ENCODE measurements at places on chromosomes 5 and 9. TPM values are rescaled to one million over a fixed set of nuclear protein-coding genes. Genes with fewer than 3 reads are reported as not detected.

The DRD1 gene
- 0.01 TPM for polyA plus RNA-seq

- no peak overlapping the region for H3K4me3 ChIP-seq
- H3K27me3 ChIP-seq, result no peaks in the 10 kb centered on the region
- no peaks in the 10 kb centered on the region for H3K36me3 ChIP-seq
- H3K27ac ChIP-seq, result no peak overlapping the region
Observed at GRCh38 chr5:125528881-125529280, 782.4 kb upstream of the ZNF608 start.

DNA sequence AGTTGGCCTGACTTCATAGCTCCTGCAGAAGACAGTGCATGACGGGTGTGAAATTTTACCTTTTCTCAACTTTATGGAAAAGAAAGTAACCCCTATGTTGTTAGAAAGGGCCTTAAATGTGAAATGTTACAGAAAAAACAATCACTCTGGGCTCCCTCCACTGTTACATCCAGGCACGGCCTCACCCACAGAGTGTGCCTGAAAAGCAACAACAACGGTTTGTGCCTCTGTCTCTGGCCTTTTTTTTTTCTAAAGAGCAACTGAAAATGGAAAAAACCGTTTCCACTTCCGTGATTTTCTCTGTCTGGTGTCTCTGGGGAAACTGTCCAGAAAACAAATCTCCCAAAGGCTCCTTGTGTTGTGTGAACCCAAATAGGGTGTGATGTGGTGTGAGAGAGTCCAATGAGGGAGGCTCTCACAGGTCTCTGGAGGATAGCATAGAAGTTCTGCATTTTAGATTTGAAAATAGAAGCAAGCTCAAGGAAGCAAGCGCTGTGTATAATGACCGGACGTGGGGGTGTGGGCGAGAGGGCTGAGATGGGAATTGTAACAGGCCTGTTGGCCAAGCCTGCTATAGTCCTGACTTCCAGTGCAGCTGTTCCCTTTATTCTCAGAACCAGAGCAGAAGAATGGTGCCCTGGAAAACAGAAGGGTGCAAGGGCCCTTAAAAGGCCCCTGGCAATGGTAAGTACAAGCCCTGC is 221.8 kb upstream of the TUT7 start:
- no peaks in the 10 kb centered on the region for H3K27me3 ChIP-seq
- DNase-seq, result no peak
- H3K4me1 ChIP-seq, result peaks cover 8% of the 10 kb centered on the region
- H3K27ac ChIP-seq, result no peak overlapping the region
- H3K4me3 ChIP-seq, result no peak overlapping the region
- H3K36me3 ChIP-seq, result no peaks in the 10 kb centered on the region

GRCh38 chr9:75365196-75365595 is 276.9 kb downstream of the OSTF1 start:
- H3K27me3 ChIP-seq, result no peaks in the 10 kb centered on the region
- H3K27ac ChIP-seq, result no peak overlapping the region
- no peaks in the 10 kb centered on the region for H3K4me1 ChIP-seq
- no peaks in the 10 kb centered on the region for H3K36me3 ChIP-seq
- H3K4me3 ChIP-seq, result no peak overlapping the region
- no peak for DNase-seq

DNA sequence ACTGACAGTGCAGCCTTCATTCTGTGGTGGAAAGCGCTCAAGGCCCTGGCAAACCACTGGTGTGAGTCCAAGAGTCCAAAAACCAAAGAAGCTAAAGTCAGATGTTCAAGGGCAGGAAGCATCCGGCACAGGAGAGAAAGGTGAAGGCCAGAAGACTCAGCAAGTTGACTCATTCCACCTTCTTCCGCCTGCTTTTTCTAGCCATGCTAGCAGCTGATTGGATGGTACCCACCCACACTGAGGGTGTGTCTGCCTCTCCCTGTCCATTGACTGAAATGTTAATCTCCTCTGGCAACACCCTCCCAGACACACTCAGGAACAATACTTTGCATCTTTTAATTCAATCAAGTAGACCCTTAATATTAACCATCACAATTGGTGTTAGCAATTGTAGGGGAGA is 296.1 kb downstream of the NDUFS4 start:
- no peak overlapping the region for H3K27ac ChIP-seq
- H3K4me1 ChIP-seq, result no peaks in the 10 kb centered on the region
- no peaks in the 10 kb centered on the region for H3K27me3 ChIP-seq
- no peak for DNase-seq
- no peak overlapping the region for H3K4me3 ChIP-seq

GRCh38 chr9:14203356-14204056 is 110.4 kb downstream of the NFIB start:
- peak overlapping the region; percentile 58 for H3K4me3 ChIP-seq
- H3K27me3 ChIP-seq, result no peaks in the 10 kb centered on the region
- no peaks in the 10 kb centered on the region for H3K36me3 ChIP-seq
- H3K4me1 ChIP-seq, result peaks cover 48% of the 10 kb centered on the region

The FIBCD1 gene
- polyA plus RNA-seq, result 0.79 TPM

- no peak overlapping the region for H3K4me3 ChIP-seq
- no peaks in the 10 kb centered on the region for H3K27me3 ChIP-seq
- H3K36me3 ChIP-seq, result no peaks in the 10 kb centered on the region
Observed at GRCh38 chr5:75071100-75071499, 18.7 kb upstream of the GCNT4 start.

GRCh38 chr9:133897675-133898074 is 94.4 kb downstream of the VAV2 start:
- no peak for DNase-seq
- H3K36me3 ChIP-seq, result peaks cover 9% of the 10 kb centered on the region
- H3K27ac ChIP-seq, result no peak overlapping the region
- no peaks in the 10 kb centered on the region for H3K4me1 ChIP-seq
- no peaks in the 10 kb centered on the region for H3K27me3 ChIP-seq
- H3K4me3 ChIP-seq, result no peak overlapping the region

GRCh38 chr9:135344523-135344901 is 135.1 kb upstream of the PPP1R26 start:
- DNase-seq, result no peak
- H3K27me3 ChIP-seq, result peaks cover 18% of the 10 kb centered on the region
- no peaks in the 10 kb centered on the region for H3K4me1 ChIP-seq
- H3K27ac ChIP-seq, result no peak overlapping the region
- H3K4me3 ChIP-seq, result no peak overlapping the region

- no peak overlapping the region for H3K4me3 ChIP-seq
- H3K36me3 ChIP-seq, result no peaks in the 10 kb centered on the region
- H3K4me1 ChIP-seq, result no peaks in the 10 kb centered on the region
Observed at GRCh38 chr9:102072059-102072764, 333.8 kb upstream of the GRIN3A start.

The NOP16 gene
- polyA plus RNA-seq, result 96.7 TPM

The ARID3C gene
- 0.05 TPM for polyA plus RNA-seq

DNA sequence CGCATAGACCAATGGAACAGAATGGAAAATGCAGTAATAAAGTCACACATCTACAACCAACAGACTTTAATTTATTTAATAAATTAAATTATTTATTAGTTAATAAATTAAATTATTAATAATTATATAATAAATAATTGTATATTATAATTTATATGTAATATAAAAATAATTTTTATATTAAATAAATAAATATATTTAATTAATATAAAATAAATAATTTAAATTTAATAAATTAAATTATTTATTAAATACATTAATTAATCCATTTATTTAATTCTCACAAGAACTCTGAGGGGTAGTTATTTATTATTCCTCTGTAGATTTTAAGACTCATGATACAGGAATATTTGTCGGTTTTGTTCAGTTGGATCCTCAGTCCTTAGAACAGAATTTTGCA is 176.1 kb upstream of the ADAMTS19 start:
- H3K36me3 ChIP-seq, result no peaks in the 10 kb centered on the region
- no peak overlapping the region for H3K4me3 ChIP-seq
- H3K27me3 ChIP-seq, result no peaks in the 10 kb centered on the region
- no peaks in the 10 kb centered on the region for H3K4me1 ChIP-seq
- DNase-seq, result no peak

- no peaks in the 10 kb centered on the region for H3K4me1 ChIP-seq
- no peak overlapping the region for H3K4me3 ChIP-seq
- no peak for DNase-seq
- no peak overlapping the region for H3K27ac ChIP-seq
Observed at GRCh38 chr9:1025131-1025530, 25.0 kb upstream of the DMRT2 start.

DNA sequence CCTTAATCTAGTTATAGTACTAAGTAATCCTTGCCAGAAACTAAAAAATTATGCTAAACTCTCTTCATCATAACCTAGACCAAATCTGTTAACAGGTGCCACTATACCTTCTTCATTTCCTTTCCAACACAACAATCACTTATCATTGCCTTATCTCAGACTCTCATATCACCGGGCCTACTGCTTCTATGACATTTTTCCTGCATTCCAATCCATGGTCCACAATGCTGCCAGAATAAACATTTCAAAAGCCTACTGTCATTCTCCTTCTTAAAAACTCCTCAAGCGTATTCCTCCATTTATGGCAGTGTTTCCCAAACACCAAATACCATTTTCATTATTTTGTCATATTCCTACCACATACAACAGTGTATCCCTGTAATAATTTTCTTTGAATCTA is 6.5 kb downstream of the PPP6C start:
- no peak overlapping the region for H3K4me3 ChIP-seq
- peaks cover 10% of the 10 kb centered on the region for H3K4me1 ChIP-seq
- no peak for DNase-seq
- no peaks in the 10 kb centered on the region for H3K27me3 ChIP-seq
- no peak overlapping the region for H3K27ac ChIP-seq

All from keratinocyte (primary cell).